Vagina (tissue), 2 donors: ENCODE measurements at places on chromosomes 16 and 17.

DNA sequence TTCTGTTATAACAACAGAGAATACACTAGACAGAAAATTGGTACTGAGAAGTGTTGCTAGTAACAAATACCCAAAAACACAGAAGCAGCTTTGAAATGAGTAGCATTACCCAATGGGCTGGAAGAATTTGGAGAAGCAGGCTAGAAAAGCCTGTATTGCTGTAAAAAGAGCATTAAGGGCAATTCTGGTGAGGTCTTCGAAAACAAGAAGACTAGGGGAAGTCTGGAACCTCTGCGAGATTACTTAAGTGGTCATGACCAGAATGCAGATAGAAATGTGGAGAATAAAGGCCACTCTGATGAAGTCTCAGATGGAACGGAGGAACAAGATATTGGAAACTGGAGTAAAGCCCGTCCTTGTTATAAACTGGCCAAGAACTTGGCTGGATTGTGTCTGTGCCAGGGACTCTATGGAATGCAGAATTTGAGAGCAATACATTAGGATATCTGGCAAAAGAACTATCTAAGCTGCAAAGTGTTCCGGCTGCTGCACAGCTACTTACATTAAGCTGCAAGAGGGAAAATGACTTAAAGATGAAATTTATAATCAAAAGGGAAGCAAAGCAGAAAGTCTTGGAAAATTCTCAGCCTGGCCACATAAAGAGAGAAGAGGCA is 44.9 kb upstream of the PEMT start:
- no peak for DNase-seq

- no peak for DNase-seq
Observed at GRCh38 chr17:67434061-67434525, 57.0 kb downstream of the PITPNC1 start.

GRCh38 chr16:58843675-58844074 is 109.6 kb upstream of the GOT2 start:
- no peak for DNase-seq

GRCh38 chr16:24053099-24053946 is 202.8 kb upstream of the CACNG3 start:
- no peak for DNase-seq

DNA sequence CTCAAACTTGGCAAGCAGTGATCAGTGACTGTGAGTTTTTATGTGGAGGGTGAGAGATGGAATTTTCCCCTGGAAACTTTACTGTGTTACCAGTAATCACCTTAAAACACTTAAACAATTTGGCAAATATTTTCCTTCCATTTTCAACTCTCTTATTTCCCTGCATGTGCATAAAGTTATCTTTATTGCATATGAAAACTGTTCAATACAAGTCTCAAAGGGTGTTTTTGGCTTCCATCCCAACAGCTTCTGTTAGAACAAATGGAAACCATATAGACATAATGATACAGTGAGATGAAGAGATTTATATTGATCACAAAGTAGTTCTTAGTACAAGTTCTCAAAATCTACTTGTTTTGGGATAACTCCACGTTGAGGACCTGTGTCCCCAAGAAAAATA is 36.4 kb upstream of the TANGO6 start:
- DNase-seq: no peak
